Activated naive CD4-positive, alpha-beta T cell treated with anti-CD3 and anti-CD28 coated beads, Interleukin-2, amount 50 U/mL, for 16 hours (primary cell): ENCODE measurements at places on chromosomes 11 and 22.

- no peak for DNase-seq
Measured at GRCh38 chr22:35683560-35683959, 34.1 kb upstream of the APOL5 start.

- DNase-seq, result no peak
Measured at GRCh38 chr11:116721988-116722387, 50.8 kb downstream of the BUD13 start.

DNA sequence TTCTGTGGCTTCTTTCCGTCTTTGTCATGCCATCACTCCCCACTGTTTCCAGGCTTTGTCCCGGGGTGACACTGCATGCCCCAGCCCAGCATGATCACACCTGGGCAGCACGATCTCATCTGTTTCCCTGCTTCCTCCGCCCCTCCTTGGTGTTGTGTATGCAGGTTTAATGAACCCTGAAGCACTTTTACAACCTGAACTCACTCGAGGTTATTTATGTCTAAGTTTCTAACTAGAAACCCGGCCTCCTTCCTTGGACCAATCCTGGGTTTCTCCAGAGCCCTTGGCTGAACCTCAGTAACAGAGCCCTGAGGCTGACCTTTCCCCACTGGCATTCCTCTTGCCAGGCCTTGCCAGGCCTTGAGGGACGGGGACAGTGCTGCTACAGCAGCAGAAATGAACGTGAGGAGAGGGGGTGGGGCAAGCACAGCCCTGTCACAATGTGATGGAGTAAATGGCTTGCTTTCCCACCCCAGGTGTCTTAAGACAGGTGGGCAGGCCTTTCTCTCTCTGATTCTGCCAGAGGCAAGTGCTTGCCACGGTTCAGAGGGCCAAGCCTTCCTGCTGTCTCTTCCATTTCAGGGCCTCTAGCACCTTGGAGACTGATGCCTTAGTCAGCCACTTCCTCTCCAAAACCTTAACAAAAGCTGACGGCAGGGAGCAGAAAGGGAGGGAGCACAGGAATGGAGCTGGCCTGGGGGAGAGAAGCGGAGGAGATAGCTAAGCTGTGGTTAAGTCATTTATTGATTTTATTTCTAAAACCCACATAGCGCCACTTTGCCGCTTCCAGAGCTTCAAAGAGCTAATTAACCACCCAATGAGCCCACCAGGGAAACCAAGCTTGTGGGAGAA, 3.1 kb upstream of the PYGM start:
- no peak for DNase-seq

DNA sequence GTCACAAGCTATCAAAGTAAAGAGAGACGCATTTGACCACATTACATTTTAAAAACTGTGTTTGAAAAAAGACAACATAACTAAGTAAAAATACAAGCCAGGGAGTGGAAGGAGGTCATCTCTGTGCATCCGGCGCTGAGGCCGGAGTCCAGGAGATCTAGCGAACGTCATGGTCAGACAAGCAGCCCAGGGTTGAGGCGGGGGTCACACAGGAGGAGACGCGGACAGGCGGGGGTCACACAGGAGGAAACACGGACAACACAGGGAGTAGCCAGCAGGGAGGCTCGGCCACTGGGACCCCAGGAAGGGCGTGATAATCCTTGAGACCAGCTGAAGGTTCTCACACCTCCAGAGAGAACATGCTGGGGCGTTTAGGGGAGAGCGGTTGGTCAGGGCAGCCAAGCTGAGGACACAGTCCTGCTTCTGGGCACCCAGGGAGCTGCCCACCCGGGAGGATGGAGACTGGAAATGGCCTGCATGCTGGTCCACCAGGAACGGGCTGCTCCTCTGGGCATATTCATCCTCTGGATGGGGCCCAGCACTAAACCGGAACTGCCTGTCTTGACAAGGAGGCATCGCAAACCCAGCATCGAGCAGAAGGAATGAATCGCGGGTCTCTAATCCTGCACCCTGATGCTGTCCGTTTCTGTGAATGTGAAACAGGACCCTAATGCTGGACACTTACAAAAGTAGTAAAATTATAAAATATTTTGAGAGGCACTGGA, 40.9 kb upstream of the MUC5AC start:
- DNase-seq, result no peak

DNA sequence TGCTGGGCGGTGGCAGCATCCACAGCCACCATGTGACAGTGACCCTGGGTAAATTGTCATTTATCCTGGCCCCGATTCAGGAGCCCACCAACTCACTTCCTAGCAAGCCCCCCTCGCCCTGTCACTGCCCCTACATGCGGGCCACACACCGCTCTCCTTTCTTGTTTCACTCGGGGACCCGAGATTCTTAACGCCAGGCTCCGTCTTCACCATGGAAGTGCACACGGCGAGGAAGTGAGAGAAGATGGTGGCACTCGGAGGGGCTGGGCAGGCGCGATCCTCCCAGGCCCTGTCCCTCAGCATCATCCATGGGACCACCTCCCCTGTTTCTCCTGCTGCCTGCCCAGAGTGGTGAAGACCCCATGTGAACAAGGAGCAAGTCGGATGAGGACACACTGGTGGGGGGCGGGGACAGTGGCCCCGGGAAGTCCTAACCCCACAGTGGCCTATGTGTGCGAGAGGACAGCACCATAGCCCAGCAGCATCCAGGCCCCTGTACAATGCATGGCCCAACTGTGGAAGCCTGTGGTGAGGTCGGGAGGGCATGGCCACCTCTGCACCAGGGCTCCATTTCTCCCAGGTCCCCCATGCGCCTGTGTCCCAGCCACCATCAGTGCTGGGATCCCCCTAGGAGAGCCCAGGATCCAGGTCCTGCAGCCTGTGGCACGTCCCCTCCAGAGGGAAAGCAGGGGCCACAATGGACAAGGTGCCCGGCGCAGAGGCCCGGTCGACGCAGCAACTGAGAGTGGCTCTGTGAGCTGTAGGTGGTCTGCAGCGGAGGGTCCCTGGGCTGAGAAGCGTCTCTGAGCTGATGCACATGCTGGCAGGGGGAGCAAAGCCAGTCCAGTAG, 262.8 kb downstream of the BRD1 start:
- no peak for DNase-seq

DNA sequence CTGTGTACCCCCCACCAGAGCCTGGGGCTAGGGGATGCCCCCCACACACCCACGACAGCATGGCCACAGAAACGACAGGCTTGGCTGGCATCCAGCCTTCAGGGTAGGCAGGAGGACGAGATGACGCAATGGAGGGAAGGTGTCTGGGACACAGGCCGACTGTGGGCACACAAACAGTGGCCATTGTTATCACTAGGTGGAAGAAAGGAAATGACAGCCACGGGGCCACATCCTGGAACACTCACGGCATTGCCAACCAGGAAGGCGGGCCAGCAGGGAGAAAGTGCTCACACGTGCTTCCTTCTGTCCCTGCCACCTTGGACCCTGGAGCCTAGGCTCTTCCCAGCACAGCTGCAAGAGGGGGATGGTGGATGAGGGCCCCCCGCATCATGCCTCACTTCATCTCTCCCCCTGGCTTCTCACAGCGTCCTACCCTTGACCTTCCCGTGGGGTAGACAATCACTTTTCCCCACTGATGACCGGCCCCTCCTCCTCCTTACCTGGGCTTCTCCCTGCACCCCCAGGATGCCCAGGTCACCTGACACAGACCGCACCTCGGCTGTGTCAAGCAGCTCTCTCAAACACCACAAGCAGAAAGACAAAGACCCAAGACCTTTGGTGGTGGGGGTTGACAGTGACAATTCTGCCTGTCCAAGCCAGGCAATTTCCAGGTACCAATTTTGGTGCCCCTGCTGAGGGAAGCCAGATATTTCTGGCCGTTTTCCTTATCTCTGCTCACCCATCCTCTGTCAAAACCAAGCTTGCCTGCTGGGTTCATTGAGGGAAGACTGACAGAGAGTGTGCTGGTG, 8.6 kb downstream of the PLA2G6 start:
- no peak for DNase-seq

- DNase-seq, result no peak
Measured at GRCh38 chr11:110251836-110252235, 44.6 kb downstream of the RDX start.

- no peak for DNase-seq
Measured at GRCh38 chr11:47711225-47711624, 3.9 kb downstream of the AGBL2 start.

DNA sequence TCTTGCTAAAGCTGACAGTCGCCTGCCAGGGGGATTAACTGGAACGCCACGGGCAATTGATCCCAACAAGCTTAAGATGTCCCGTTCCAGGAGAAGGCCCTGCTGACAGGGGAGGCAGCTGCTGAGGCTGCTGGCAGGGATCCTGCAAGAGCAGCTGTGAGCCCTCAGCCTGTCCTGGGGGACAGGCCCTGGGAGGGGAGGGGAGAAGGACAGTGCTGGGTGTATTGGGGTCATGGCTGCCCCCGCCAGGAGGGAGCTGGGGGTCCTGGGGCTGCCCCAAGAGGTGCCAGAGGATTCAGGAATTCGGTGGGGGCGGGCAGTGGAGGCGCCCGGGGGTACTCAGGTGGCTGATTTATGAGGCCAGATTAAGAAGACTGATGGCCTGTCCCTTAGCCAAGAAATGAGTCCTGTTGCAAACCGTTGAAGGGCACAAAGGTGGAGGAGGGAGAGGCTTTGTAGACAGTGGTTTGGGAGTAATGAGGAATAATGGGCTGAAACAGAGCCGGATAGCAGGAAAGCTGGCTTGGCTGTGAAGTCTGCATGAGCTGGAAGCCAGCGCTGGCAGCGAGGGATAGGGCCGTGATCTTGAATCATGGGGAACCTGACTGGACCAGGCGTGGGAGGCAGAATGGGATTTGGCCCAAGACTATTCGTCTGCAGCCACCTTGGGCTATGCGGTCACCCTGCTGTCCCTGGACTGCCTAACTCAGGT, 133.5 kb downstream of the CACNA1I start:
- DNase-seq, result no peak

DNA sequence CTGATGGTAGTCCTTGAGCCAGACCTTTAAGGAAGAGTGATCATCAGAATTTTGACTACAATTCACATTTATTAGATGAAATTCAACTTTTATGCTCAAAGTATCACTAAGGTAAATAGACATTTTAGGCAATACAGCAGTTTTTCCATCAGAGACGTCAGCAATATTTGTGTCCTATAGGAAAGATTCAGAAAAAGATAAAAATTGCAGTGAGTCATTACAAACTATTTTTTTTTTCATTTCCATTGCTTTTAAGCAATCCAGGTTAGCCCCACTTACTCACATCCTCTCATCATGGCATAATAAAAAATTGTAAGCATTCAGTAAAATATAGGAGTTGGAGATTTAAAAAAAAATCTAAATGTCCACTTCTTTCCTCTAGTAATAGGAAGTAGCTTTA, 46.9 kb downstream of the MSANTD4 start:
- DNase-seq, result no peak

- no peak for DNase-seq
Measured at GRCh38 chr11:58493676-58494075, 14.2 kb downstream of the OR5B21 start.

DNA sequence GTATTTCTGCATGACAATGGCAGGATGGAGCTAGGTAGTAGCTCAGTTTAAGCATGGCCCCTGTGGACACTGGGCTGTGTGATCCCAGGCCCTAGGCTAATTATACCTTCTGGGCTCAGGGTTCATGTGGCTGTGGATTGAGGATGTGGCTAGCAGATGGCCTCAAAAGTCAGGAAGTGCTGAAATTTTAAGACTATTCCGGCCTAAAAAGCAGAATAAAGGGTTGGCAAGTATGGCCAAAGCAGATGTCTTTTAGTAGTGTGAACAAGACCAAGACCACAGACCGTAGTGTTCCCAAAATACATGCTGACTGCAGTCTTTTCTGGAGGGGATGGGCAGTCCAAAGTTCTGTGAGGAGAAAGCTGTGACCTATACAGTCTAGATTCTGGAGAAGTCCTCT, 115.7 kb upstream of the RAG2 start:
- DNase-seq, result no peak

GRCh38 chr22:23716811-23717801, 26.3 kb downstream of the RGL4 start:
- DNase-seq, result peak; percentile 84

DNA sequence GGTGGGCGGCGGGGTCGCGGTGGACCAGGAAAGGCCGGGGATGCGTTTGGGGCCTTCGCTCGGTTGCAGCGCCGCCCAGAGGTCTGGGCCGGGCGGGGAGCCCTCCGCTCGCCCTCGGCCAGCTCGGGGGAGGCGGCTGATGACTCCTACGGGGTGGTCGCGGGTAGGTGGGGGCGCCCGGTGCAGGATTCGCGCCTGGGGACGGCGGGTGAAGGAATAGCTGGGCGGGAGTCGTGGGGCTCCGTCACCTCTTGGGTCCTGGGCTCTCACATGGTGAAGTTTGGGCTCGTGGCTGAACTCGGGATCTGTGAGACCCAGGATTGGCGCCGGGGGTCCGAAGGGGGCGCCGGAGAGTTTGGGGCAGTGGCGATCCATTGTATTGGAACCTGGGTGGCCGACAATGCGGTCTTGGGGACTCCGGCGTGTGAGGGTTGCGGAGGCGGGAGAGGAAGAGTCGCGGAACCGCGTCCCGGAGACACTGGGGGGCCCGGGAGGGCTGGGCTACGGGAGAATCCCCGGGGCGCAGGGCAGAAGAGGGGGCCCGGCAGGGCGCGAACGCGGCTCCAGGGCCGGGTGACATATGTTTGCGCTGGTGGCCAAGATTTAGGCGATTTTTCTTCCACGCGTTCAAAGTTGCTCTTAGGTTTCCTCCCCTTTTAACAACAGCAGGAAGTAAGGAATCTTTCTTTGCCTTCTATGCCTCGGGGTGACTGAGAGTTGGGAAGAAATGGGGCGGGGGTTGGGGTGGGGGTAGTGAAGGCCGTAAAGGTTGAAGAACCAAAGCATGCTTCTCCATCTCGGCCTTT, 935 bp downstream of the QSER1 start:
- DNase-seq, result no peak

DNA sequence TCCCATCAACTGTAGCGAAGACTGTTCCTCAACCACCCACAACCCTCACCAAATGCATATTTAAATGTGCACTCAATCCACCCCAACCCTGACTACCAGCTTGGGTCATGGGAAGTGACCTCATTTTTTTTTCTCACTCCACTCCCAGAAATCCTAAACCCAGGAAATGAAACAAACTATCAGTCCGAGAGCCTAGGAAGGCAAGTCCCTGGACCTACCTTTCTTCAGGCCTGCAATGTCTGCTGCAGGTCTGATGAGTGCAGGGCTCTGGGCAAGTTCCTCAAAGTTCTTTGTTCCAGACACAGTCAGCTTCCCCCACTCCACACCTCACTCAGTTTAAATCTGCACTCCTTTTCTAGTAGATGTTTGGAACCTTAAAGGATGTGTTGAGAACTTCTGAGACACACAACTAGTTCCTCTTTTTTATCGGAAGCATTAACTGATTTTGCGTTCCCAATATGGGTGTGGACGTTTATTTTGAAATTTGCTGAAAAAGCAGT, at the start of gene MS4A4E:
Gene MS4A4E (minus strand): TSS at position 398 of the 500 bp plus-strand sequence. CDS start 13,082 bp downstream, outside the sequence.
- DNase-seq, result no peak

GRCh38 chr22:28792491-28793383, 7.6 kb downstream of the XBP1 start:
- DNase-seq, result no peak

- DNase-seq, result no peak
Measured at GRCh38 chr11:118918686-118919280, 6.9 kb downstream of the BCL9L start.
